ENCODE measurements at places on chromosomes 2 and 18. TPM values are rescaled to one million over a fixed set of nuclear protein-coding genes. Genes with fewer than 3 reads are reported as not detected.

Gene SAG
- total RNA-seq = not detected

Gene ADAM17
- total RNA-seq = 38.3 TPM

Gene CPLX4
- total RNA-seq = not detected

Gene TRPM8
- 0.07 TPM for total RNA-seq

Gene SCN7A
- not detected for total RNA-seq

Gene C2orf15
- total RNA-seq = 0.23 TPM

Gene LONRF2
- total RNA-seq = 0.47 TPM

Gene ITGB1BP1
- total RNA-seq = 123 TPM

Gene CD28
- total RNA-seq = not detected

Gene FRZB
- total RNA-seq = not detected

Gene BARD1
- 25.9 TPM for total RNA-seq

Gene ERBB4
- total RNA-seq = 0.02 TPM

Gene MYCN
- total RNA-seq = not detected

Gene DGUOK
- total RNA-seq = 89.7 TPM

Gene SLC8A1
- total RNA-seq = 8.3 TPM

Gene GALNT5
- not detected for total RNA-seq

Gene MEP1B
- total RNA-seq = not detected

Gene NEUROD1
- total RNA-seq = not detected

Gene ZNF804A
- total RNA-seq = 0.63 TPM

Gene CAPN14
- total RNA-seq = 0.24 TPM

Gene INO80C
- total RNA-seq = 15.7 TPM

Gene C2orf81
- 0.37 TPM for total RNA-seq

Gene G6PC2
- not detected for total RNA-seq

Gene ALPI
- not detected for total RNA-seq

Gene ALPG
- not detected for total RNA-seq

Gene ANKRD12
- total RNA-seq = 5.8 TPM

Gene TEKT4
- total RNA-seq = not detected

Gene POTEI
- 0.33 TPM for total RNA-seq

Gene NT5C1B
- not detected for total RNA-seq

Gene HTR2B
- not detected for total RNA-seq

Gene IL1RN
- total RNA-seq = 0.10 TPM

Gene IL37
- not detected for total RNA-seq

Data from HT1080 (cell line).